ENCODE measurements at places on chromosomes 5 and 9.

DNA sequence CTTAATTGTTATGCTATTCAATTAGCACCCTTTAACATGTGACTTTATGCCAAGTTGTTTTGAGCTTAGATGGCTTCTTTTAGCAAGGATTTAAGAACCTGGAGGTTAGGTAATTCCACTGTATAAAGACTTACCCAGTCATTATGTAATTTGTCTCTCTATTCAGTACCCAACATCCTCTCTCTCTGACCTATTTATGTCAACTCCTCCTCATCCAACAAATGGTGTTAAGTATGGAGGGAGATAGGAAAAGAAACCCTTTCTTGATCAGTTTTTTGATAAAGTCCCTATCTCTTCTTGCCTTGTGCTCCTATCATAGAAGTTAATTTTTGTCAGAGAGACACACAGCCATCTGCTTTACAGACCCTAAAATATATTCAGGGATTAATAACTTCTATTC, 181.2 kb upstream of the GPR151 start:
- DNase-seq, result no peak

GRCh38 chr5:137186759-137187461, 312.2 kb downstream of the SPOCK1 start:
- no peak for DNase-seq

DNA sequence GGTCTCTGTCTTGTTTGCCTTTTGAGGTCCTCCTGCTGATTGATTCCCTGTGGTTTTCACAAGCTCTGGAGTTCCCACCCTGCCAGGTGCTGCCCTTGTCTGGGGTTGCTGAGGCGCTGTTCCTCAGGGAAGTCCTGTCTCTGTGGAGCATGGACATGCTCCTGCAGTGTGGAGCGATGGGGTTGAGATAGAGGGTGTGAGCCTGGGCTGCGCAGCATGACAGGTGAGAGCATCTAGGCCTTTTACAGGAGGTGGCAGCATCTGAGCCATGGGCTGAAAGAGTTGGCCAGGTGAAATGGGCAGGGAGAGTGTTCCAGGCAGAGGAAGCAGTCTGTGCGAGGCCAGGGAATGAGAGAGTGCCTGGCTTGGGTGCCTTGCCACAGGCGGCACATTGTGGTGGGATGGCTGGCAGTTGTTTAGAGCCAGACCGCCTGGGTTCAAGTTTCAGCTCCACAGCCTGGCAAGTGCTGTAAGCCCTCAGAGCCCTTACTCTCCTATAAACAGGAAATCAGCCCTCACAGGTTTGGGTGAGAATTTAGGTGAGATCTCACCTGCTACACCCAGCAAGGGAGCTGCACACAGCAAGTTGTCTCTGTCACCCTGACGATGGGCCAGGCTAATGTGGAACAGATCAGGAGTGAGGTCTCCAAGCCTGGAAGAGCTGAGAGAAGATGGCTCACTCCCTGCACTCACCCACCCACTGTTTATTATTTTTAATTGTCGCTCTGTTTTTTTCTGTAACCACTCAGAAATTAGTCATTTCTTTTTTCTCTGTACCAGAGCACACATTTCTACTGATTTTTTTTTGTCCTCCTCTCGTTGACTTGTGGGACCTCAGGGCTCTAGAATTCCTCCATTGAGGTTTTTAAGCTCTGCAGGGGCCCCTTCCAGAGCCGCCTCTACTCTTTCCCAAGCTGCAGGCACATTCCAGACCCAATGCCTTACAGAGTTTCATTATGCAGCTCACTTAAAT, 19.6 kb downstream of the TCOF1 start:
- no peak for DNase-seq

- no peak for DNase-seq
Observed at GRCh38 chr5:76986825-76987526, 34.1 kb downstream of the CRHBP start.

DNA sequence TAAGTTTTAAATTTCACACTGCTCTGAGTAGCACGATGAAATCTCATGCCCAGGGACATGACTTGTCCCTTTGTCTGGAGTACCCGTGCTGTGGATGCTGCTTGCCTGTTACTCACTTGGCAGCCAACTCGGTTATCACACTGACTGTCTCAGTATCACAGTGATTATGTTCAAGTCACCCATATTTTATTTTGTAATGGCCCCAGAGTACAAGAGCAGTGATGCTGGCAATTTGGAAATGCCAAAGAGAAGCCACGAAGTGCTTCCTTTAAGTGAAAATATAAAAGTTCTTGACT, 22.8 kb upstream of the SCGB3A2 start:
- no peak for DNase-seq

DNA sequence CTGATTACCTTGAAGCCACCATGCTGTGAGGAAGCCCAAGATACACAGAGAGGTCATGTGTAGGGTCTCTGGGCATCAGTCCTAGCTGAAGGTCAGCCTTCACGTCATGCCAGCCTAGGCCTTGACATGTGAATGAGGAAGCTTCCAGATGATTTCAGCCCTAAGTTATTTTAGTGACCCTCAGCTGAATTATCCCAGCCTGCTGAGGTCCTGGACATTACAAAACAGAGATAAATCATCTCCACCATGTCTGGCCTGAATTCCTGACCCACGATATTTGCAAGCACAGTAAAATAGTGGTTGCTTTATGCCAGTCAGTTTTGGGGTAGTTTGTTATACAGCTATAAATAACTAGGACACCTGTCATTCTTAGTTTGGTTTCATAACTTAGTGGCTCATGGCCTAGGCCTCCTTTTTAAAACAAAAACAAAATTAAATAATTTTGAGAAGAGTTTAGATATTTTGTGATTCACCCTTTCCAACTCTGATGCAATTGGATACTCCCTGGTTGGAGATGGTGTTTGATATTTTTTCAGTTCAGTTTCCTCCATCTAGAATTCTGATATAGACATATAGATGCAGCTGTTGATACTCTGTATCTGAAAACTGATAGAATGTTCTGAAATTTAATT, 571.3 kb upstream of the CLINT1 start:
- DNase-seq, result no peak

DNA sequence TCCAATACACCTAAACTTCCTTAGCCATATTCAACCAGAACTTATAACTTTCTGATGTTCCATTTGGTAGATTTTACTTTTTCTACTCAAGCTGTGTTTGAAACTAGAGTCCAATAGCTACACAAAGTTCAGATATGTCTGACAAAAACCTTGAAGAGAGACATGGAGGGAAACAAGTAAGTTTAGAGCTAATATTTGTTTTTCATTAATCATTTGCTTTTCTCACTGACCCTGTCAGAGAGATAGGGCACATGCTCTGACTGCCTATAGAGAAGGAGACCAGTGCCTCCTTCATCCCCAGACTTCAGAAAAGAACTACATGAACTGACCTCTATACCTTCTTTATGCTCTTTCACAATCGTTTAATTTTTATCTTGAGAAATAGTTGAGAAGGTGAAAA, 157.0 kb upstream of the PPP1R2B start:
- no peak for DNase-seq

- DNase-seq, result peak; percentile 68
Observed at GRCh38 chr5:55226934-55227663, at the start of gene MCIDAS. TSS of gene MCIDAS (minus strand) at chr5:55227315. CDS start at chr5:55227138, 177 bp downstream.

DNA sequence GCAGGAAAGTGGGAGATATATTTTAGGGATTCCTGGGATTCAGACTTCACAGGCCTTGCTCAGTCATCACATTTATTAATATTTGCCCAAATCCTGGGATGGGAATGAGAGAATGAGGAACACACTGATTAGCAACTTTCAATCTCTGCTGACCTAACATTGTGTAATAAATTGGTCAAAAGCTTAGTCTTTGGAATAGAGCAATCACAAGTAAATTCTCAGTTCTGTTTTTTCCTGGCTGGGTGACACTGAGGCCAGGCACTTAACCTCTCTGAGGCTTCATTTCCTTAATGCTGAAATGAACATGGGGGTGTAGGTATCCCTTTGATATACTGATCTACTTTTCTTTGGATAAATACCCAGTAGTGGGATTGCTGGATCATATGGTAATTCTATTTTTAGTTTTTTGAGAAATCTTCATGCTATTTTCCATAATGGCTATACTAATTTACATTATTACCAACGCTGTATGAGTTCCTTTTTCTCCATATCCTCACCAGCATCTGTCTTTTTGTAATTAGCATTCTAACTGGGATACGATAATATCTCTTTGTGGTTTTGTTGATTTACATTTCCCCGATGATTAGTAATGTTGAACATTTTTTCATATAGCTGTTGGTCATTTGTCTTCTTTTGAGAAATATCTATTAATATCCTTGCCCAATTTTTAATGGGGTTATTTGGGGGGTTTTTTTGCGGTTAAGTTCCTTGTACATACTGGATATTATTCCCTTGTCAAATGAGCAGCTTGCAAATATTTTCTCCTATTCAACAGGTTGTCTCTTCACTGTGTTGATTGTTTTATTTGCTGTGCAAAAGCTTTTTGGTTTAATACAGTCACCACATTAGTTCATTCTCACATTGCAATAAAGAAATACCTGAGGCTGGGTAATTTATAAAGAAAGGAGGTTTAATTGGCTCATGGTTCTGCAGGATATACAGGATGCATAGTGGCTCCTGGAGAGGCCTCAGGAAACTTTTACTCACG, 36.8 kb upstream of the NIPBL start:
- DNase-seq, result no peak

GRCh38 chr9:87445646-87446045, 52.0 kb upstream of the DAPK1 start:
- no peak for DNase-seq

- no peak for DNase-seq
Observed at GRCh38 chr5:96680759-96681470, 18.7 kb downstream of the CAST start.

GRCh38 chr9:134886413-134886913, 5.9 kb downstream of the FCN2 start:
- DNase-seq, result no peak

- no peak for DNase-seq
Observed at GRCh38 chr5:591746-592145, 20.4 kb upstream of the CEP72 start.

GRCh38 chr9:447230-448025, 232.8 kb downstream of the DOCK8 start:
- no peak for DNase-seq

- no peak for DNase-seq
Observed at GRCh38 chr9:78171651-78172050, 64.2 kb upstream of the CEP78 start.

DNA sequence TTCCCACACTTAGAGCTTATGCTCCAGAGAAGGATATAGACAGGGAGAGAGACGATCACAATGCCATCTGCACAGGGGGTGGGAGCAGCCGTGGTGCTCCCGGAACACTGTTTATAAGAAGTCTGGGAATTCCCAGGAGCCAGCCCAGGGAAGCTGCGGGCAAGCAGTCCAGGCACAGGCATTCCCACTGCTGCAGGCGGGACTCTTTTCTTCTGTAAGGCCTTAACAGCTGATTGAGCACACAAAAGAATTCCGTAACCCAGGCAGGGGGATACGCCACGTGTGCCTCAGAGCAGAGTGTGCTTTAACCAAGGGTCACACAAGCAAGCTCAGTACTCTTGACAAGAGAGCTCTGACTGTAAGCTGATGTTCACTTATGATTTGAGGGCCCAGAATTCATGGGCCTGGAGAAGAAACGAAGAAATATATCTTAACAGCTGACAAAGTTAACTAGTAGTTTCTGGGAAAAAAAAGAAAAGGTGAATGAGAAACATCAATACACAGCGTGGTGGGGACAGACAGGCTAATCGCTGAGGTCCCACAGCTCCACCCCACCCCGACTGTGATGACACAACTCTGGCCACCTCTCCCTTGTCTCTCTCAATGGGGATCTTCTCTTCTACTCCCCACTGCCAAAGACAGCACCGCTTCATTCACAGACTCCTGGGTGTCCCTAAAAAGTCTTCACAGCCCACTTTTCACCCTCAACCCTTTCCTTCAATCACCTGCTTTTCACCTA, 85.9 kb upstream of the SIMC1 start:
- no peak for DNase-seq

- DNase-seq, result no peak
Observed at GRCh38 chr9:136845465-136846260, 3.4 kb downstream of the AJM1 start.

DNA sequence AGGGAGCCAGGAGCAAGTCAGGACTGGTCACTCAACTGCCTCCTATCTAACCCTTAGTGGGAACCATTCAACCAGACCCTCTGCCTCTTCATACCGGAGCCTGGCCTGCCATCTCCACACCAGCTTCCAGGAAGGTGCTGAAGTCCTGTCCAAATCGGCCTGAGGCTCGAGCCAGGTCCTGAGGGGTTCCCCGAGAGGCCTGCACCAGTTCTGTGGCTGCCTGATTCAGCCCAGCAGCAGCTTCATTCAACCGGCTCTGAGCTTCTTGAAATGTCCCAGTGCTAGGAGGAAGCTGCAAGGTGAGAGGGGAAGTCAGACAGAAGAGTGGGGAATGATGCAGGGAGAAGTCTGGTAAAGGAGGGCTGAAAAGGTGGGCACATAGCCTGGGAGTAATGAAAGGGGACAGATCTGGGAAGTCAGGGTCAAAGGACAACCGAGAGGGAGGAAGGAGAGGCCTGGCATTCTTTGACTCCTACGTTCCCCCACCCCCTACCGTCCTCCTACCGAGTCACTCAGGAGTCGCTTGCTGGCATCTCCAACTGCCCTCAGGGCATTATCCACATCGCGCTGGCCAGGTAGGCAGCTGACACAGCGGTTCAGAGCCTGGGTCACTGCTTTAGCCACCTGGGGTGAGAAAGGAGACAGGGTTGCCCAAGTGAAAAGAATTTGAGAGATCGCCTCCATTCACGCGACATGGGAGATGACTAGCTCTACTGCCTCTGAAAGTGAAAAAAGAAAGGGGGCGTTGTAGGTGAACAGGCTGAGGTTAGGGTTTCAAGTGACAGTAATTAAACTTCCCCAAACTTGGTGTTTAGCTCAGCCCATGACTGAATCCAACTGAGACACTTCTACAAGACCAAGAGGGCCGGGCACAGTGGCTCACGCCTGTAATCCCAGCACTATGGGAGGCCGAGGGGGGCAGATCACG, 20.2 kb downstream of the TLN1 start:
- no peak for DNase-seq

GRCh38 chr5:39863926-39864552, 439.3 kb upstream of the DAB2 start:
- DNase-seq, result no peak

DNA sequence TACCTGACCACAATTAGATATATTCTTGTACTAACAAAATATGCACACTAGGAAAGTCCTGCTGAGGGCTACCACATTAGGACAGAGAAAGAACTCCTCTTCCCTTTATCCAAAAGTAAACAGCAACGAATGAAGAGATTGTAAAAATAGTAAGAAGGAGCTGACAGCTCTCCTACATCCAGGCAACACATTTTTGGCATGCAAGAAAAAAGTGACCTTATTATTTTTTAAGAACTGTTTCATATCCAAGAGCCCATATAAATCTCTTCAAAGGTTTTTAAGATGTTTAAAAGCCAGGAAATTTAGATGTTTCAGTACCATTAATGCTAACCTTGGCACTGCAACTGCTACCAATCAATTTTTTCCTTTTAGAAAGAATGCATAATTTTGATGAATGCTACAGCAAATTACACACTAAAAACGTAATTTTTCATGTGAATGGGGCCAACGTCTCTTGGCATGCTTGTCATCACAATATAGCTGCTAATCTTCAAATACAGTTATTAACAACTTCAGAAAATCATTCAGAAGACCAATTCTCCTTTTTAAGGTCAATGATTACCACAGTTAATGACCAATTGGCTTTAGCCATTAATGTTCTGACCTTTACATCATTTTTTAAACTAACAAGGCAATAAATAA, 132.0 kb downstream of the FBXL17 start:
- no peak for DNase-seq
